H9 (cell line): ENCODE measurements at places on chromosomes 7 and 10. TPM values are rescaled to one million over a fixed set of nuclear protein-coding genes. Genes with fewer than 3 reads are reported as not detected.

DNA sequence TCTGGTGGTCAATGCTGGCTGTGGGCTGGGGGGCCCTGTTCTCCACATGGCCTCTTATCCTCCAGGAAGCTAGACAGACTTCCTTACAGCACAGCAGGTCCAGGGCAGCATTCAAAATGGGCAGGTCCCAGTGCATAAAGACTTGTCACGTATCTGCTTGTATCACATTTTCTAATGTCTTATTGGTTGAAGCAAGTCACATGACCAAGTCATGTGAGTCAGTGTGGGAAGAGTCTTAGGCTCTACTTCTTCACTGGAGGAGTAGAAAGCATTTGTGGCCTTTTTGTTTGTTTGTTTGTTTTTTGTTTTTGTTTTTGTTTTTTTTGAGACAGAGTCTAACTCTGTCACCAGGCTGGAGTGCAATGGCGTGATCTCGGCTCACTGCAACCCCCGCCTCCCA, 104.7 kb downstream of the COL13A1 start:
- no peak for DNase-seq

DNA sequence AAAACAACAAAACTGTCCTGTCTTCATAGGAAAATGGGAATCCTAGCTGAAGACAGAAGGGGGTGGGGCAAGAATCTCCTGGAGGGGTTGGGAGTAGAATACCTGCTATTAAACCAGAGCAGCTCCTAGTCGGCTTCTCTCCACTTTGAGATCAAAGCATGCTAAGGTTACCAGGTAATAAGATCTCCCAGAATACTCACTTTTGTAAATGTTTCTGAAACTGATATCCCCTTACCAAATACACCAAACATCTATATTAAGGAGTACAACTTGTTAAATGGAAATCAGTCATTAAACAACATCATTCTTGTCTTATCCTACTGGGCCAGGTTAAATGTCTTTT, 29.5 kb upstream of the DAGLB start:
- no peak for DNase-seq

- no peak for DNase-seq
Measured at GRCh38 chr10:106175760-106176377, 988.6 kb downstream of the SORCS1 start.

- no peak for DNase-seq
Measured at GRCh38 chr10:88974446-88975376, 15.9 kb upstream of the FAS start.

DNA sequence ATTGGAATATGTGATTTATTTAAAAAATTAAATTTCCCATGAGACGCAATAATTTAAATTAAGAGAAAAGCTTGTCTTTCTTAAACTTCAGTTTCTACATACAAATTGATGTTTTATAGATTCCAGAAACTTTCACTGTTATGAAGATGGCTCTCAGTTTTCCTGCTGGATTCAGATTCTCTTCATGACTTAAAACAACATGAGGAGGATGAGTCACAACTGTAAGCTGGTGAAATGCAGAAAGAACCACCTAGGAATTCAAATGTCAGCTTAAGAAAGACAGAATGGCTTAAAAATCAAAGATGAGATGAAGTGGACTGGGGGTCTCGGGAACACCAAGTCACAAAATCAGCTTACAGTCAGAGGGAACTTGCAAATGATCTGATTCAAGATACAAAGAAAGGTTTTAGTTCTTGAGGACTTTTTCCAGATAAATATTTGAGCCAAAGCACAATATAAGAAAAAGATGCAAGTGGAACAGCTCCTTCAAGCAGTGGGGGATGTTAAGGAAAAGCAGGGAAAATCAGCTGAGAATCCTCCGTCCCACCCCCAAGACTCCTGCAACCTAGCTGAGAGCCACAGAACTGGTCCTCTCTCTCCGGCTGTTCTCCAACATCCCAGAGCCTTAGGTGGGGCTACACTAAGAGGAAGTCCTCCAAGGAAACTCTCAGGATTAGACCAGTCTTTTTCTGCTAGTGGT, 279.8 kb downstream of the KCNMA1 start:
- DNase-seq = no peak

DNA sequence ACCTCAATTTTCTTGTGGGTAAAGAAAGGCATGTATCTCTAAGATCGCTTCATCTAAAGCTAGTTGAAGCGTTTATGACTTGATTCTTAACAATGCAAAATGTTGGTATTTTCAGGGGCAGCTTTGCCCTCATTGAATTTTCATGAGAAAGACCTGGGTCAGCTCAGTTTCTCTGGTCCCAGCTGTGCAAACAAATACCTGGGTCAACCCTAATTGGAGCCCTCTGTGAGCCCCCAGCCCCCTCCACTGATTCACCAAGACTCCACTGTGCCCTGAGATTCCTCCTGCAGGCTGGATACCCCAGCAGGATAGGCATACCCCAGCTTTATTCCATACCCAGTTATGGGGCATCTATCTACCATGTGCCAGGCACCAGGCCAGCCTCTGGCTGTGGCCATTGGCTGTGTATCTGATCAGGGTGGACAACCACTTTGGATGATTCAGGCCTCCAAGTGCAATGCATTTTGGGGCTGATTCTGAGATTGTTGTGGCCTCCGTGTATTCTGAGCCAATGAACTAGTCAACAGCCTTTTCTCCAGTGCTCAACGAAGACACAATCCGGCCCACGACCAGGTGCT, 201.9 kb downstream of the MYOF start:
- peak; percentile 65 for DNase-seq

- DNase-seq = no peak
Measured at GRCh38 chr7:67842571-67842970, 845.9 kb downstream of the TYW1 start.

DNA sequence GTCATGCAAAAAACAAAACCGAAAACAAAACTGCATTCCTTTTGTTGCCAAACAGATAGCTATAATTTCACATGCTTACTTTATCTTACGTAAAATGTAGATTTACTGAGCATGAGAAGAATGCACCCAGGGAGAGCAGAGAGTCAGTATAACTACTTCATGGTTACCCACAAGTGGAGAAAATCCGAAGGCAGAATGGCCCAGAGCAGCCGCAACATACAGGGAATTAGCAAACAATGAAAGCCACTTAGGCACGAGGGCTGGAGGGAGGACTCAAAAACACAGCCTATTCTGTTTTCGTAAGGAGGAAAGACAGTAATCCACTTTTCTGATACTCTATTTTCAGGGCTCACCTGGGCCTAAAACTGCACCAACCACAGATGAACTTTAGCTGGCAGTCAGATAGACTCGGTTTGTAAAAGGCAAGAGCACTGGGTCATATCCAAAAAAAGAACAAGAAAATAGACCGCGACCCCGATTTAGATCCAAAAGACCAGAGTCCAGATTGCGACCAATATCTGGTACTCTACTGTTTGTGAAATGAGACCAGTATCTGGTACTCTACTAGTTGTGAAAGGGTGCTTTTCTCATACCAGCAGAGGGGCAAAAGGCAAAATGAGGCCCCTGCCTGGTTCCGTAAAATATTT, 1.3 kb downstream of the ITPRIP start:
- DNase-seq = no peak

GRCh38 chr7:108452707-108453106, 3.5 kb downstream of the NRCAM start:
- no peak for DNase-seq

GRCh38 chr10:44689368-44689767, 221.8 kb upstream of the TMEM72 start:
- peak; percentile 53 for DNase-seq

DNA sequence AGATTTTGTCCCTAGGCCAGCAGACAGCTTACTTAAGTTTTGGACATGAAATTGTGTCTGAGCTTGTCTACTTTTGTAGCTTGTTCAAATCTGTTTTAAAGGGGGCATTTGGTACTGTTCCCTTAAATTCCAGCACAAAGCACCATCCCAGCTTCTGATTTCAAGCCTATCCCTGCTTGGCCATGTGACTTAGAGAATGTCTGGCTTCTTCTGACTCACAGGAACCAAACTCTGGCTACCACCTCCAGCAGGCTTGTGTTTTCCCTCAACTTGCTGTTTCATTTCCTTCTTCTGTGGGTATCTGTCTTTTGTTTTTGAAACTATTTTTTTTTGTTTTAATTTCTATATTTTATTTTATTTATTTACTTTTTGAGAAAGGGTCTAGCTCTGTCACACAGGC, 97.9 kb upstream of the FZD8 start:
- DNase-seq = no peak

DNA sequence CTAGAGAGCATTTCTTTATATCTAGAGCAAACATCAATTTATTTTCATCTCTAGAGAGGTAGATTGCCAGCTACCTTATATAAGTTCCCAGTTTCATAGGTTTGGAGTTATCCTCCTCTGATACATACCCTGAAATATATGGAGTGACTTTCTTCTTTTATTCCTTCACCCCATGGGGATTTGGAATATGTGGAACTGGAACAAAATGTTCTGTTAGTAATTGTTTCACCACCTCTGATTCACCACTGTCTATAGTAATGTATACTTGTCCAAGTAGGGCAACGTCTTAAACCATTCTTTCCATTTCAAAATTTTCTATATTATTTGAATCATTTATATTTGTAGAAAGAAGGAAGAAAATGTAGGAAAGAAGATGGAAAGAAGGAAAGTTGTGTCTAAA, 511.2 kb upstream of the KCND2 start:
- no peak for DNase-seq

- DNase-seq = no peak
Measured at GRCh38 chr10:8242295-8242872, 187.9 kb downstream of the GATA3 start.

- no peak for DNase-seq
Measured at GRCh38 chr7:151309311-151309710, 32.3 kb upstream of the NUB1 start.

SYT15B gene
- 0.24 TPM in 1 of 2 replicates, not detected in the other for total RNA-seq

CNPY1 gene
- total RNA-seq = not detected in 2 replicates

KCNH2 gene
- total RNA-seq = 4.3 and 4.5 TPM in 2 replicates

IFIT1B gene
- not detected in 2 replicates for total RNA-seq

EGFR gene
- total RNA-seq = 3.1 and 3.3 TPM in 2 replicates

MSMB gene
- total RNA-seq = not detected in 2 replicates

TMEM184A gene
- 1.3 and 1.5 TPM in 2 replicates for total RNA-seq

DNAJB12 gene
- 25.9 and 27.6 TPM in 2 replicates for total RNA-seq

WDFY4 gene
- total RNA-seq = not detected in 2 replicates
